ENCODE measurements at places on chromosomes 6 and 20.

- DNase-seq, result peak; percentile 61
These were observed 719 bp upstream of the EDN1 start for GRCh38 chr6:12289365-12289919.

- DNase-seq, result no peak
These were observed 47.1 kb upstream of the SMLR1 start for GRCh38 chr6:130780122-130780521.

GRCh38 chr6:80548532-80548931 lies 442.1 kb downstream of the BCKDHB start:
- no peak for DNase-seq

- no peak for DNase-seq
These were observed 59.5 kb downstream of the CDC40 start for GRCh38 chr6:110239526-110240274.

GRCh38 chr20:43560974-43561373 lies 2.1 kb downstream of the SGK2 start:
- no peak for DNase-seq

- no peak for DNase-seq
These were observed 4.2 kb downstream of the STMN3 start for GRCh38 chr20:63648895-63649589.

DNA sequence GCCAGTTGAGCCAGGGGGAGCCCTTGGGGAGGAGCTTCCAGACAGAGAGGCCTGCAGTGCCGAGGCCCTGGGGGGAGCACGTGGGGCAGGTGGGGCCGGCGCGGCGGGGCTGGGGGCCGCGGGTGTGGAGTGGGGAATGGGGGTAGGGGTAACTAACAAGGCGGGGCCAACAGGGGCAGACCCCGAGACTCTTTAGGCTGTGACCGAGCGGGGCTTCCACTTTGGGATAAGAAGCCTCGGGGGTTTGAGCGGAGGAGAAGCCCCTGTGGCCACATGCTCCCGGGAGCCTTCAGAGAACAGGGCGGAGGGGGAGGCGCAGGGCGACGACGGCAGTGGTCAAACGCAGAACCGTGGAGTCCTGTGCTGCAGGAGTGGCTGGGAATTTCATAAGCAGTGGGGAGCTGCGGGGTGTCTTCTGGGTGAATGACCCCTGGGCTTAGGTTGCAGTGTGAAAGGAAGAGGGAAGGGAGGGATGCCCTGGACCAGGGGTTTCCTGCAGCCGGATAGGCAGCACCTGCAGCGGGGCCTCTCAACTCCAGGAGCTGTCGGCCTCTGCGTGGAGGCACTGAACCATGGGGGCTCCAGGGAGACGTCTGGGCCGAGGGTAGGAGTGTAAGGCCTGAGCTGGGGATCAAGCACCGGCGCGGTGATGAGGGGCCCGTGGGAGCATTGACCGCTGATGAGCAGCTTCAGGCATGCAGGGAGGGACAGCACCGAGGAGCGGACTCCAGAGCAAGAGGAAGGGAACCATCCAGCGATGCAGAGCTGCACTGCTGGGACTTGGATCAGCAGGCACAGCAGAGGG lies 121.0 kb downstream of the SYNDIG1 start:
- no peak for DNase-seq

DNA sequence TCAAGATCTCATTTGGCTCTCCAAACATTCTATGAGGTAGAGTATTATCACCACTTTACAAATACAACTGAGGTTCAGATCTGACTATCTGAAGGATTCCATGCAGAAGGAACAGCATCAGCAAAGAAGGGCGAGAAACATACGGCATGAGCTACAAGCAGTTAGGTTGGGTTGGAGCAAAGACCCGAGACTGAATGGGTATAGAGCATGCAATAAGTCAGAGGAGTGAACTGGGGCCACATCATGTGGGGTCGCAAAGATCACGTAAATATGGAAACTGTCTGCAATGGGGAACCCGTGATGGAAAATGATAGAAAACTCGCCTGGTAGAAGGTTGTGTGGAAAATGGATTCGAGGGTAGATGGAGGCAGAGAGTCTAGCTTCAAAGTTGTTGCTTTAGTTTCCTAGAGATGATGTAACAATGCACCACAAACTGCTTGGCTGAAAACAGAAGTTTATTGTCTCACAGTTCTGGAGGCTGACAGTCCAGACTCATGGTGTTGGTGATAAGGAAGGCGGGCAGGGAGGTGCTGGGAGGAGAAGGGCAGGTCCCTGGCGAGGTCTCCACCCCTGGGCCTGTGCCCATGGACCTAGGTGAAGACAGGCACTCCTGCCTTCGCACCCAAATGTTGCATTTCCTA lies 44.3 kb upstream of the BCLAF1 start:
- no peak for DNase-seq

GRCh38 chr20:19850198-19850533 lies 92.1 kb downstream of the RIN2 start:
- DNase-seq, result no peak

DNA sequence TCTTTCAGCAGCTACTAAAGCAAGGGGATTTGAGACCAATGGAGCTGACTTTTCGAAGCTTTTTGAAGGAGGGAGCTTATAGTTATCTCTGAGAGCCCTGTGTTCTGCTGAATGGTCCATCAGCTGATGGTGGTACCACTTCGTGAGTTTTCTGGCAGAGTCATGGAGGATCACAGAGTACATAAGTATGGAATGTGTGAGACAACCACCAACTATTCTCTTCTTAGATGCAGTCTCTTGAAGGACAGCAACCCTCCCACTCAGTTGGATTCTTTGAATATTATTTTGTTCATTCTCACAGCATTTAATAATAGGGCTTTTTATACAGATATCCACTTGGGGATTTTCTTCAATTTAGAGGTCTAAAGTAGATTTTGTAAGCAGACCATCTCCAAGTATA lies 75.3 kb downstream of the ELOVL2 start:
- DNase-seq, result no peak

DNA sequence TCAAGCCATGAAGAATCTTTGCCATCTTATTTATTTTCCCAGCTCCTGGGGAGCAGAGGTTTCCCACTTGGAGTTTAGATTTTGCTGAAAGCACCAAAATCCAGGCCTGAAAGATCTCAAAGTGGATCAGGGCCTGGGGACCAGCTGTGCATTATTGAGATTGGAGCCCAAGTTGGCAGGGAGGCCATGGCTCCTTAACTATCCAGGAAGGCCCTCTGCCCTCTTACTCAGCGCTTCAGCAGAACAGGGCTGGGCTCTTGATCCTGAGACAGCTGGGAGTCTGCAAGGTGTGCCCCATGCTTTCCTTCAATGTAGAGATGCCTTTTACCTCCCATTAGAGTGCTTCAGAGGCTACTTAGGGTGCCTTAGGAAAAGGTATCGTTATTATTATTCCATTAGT lies 24.6 kb downstream of the FOXO3 start:
- no peak for DNase-seq

GRCh38 chr6:75691012-75691411 lies 58.0 kb upstream of the MYO6 start:
- DNase-seq, result no peak

DNA sequence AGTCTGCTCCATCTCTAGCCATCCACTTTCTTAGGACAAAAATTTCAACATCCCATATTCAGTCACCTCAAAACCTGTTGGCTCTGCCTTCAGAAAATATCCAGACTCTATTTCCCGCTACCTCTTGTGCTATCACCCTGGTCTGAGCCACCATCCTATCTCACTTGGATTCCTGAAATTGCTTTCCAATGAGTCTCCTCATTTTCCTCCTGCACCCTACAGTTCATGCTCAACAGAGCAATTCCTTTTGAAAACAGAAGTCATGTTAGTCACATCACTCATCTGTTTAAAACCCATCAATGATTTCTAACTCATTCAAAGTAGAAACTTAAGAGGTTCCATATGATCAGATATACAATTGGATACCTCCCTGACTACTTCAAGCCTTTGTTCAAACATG lies 229.9 kb downstream of the ADGRG6 start:
- no peak for DNase-seq

GRCh38 chr20:13302647-13303450 lies 81.8 kb downstream of the ISM1 start:
- DNase-seq, result peak; percentile 31

GRCh38 chr20:1920252-1920651 lies 25.0 kb downstream of the SIRPA start:
- no peak for DNase-seq

GRCh38 chr6:15912505-15913400 lies 216.1 kb upstream of the MYLIP start:
- no peak for DNase-seq

- no peak for DNase-seq
These were observed 104.4 kb upstream of the KHDRBS2 start for GRCh38 chr6:62390401-62390800.

DNA sequence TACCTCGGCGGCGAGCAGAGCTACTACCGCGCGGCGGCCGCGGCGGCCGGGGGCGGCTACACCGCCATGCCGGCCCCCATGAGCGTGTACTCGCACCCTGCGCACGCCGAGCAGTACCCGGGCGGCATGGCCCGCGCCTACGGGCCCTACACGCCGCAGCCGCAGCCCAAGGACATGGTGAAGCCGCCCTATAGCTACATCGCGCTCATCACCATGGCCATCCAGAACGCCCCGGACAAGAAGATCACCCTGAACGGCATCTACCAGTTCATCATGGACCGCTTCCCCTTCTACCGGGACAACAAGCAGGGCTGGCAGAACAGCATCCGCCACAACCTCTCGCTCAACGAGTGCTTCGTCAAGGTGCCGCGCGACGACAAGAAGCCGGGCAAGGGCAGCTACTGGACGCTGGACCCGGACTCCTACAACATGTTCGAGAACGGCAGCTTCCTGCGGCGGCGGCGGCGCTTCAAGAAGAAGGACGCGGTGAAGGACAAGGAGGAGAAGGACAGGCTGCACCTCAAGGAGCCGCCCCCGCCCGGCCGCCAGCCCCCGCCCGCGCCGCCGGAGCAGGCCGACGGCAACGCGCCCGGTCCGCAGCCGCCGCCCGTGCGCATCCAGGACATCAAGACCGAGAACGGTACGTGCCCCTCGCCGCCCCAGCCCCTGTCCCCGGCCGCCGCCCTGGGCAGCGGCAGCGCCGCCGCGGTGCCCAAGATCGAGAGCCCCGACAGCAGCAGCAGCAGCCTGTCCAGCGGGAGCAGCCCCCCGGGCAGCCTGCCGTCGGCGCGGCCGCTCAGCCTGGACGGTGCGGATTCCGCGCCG lies 994 bp downstream of the FOXC1 start:
- DNase-seq, result no peak

DNA sequence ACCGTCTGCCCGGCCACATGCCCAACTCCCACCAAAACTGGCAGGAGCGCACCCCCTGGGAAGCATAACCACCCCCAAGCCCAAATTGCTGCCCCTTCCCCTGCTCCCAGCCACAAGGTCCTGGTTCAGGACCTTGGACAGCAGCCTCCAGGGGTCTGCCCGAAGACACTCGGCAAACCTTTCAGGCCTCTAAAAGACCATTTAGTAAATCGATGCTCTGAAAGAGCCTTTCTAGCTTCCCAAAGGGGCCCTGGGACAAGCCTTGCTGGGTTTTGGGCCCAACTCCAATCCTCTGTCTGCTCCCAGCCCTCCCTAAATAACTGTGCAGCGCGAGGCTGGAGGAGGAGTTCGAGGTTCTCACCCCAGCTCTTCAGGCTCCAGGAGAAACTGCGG lies 30.5 kb downstream of the GRM4 start:
- no peak for DNase-seq

GRCh38 chr6:81552644-81553043 lies 199.8 kb downstream of the TENT5A start:
- DNase-seq, result no peak

GRCh38 chr6:162184465-162184864 lies 543.1 kb downstream of the PRKN start:
- DNase-seq, result no peak

DNA sequence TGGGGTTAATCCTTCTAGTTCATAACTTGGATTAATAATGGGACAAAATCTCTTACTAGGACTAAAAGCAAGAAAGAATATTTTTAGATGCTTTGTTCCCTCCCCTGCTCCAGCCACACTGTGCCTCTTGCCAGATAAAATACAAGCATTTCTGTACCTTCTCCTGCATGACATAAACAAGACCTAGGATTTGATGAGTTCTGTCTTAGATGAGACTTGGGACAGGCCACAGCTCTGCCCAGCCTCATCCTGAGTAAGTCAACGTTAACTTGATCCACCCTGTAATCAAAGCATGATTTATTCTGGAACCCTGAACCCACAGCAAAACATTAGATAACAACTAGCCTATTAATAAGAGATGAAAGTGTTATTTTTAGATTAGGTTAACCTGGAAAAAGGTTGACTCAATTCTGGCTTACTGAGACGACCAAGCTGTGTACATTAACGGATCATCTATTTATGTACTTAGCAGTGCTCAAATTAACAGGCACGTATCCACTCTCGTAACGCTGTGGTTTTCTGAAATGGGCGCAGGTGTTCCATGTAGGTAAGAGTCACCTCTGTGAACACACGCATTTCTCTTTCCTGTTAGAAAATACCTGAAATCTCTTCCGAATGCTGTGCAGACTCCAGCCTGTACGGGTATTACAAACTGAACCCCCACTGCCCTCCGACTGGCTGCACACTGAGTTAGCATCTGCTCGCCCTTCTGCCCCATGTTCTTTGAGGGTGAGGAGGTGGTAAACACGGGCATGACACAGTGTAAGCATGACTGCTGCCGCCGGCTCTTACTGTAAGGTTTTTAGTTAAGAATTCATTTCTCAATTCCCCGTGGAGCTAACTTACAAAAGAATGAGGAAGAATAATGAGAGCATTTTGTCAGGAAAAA lies 132.1 kb upstream of the FOXQ1 start:
- no peak for DNase-seq

- no peak for DNase-seq
These were observed 126.0 kb upstream of the AKIRIN2 start for GRCh38 chr6:87828044-87828443.

GRCh38 chr6:11437824-11438459 lies 99.6 kb upstream of the TMEM170B start:
- no peak for DNase-seq

DNA sequence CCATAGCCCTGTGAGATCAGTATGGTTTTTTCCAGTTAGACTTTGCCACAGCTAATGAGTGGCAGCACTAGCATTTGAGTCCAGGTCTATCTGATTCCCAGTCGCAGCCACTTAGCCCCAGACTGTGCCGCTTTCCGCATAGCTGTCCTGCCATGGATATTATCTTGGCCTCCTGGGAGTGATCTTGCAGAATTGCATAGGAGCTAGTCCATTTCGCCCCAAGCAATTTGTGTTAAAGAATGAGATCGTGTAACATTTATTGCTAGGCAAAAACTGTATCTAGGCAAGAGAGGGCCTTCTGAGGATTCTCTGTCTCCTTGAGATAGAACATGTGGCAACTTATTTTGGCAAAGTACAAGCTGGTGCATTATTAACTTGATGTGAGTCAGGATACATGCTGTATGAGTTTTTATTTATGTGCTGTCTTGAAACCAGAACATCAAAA lies 74.2 kb downstream of the EZR start:
- no peak for DNase-seq

- DNase-seq, result no peak
These were observed 36.2 kb downstream of the ARHGAP18 start for GRCh38 chr6:129673748-129674147.

GRCh38 chr6:110561696-110562095 lies 85.3 kb upstream of the SLC22A16 start:
- no peak for DNase-seq

- DNase-seq, result no peak
These were observed 19.1 kb upstream of the PGK2 start for GRCh38 chr6:49806145-49806544.

- DNase-seq, result no peak
These were observed 7.1 kb downstream of the FHL5 start for GRCh38 chr6:96570053-96570452.
